NCI-H1694 treated with DMSO at 0.1 percent for 48 hours (cell line): ENCODE measurements at places on chromosomes 2 and 18.

DNA sequence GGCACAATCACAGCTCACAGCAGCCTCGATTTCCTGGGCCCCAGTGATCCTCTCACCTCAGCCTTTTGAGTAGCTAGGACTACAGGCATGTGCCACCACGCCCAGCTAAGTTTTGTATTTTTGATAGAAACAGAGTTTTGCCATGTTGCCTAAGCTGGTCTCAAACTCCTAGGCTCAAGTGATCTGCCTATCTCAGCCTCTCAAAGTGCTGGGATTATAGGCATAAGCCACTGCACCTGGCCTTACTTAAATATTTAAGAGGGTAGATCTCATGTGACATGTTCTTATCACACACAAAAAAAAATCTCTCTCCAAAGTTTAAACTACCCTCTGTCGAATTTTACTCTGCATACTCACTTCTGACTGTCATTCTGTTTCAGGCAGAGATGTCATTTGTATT is 75.4 kb upstream of the CHRNA1 start:
- no peak for DNase-seq

- no peak for DNase-seq
Measured at GRCh38 chr2:182210669-182211068, 216.2 kb downstream of the PDE1A start.

GRCh38 chr2:220915092-220915623 is 656.9 kb downstream of the EPHA4 start:
- no peak for DNase-seq

GRCh38 chr18:9106800-9107584 is 4.5 kb downstream of the NDUFV2 start:
- no peak for DNase-seq

DNA sequence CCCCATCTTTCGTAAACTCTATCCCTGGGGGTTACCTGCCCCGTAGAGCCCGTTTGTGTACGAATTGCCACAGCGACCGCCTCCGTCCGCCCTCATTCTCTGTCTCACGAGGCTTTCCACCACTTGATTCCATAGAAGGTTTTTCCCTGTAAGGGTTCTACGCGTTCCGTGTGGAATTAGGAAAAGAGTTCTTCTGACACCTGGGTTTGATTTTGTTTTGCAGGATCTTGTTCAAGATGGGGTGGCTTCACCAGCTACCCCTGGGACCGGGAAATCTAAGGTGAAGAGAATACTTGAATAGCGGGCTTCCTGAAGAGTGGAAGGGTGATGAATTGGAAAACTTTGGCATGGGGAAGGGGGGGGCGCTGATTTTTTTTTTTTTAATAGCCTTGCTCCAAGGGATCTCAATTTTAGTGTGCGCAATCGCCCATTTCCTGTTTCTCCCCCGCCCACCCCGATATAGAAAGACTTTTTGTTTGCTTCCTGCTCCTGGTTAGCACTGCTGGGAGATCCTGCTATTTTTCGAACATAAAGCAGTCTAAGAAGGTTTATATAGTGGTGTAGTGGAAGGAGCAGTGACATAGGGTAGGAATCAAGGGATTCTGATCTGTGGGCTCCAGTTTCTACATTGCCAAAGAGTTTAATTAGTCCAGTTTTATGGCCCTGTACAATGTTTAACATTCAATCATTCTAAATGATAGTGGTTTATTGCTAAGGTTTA is 564 bp downstream of the GCC2 start:
- no peak for DNase-seq

DNA sequence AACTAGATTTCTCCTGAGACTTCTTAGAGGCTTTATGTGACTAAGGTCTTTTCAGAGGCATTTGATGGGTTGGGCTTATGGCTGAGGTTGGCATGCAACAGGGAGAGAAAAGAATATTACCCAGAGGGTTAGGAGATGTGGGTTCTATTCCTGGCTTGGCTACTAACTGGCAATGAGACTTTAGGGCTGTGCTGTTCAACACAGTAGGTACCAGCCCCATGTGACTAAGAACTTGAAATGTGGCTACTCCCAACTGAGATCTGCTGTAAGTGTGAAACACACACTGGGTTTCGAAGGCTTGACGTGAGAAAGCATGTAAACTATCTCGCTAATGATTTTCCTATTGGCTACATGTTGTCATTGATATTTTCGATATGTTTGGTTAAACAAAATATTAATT is 324.9 kb upstream of the SLC14A2 start:
- DNase-seq = no peak

- DNase-seq = no peak
Measured at GRCh38 chr2:207892716-207893402, 123.2 kb upstream of the FZD5 start.

- no peak for DNase-seq
Measured at GRCh38 chr2:236752096-236752495, 182.5 kb downstream of the ACKR3 start.

GRCh38 chr2:186889101-186889879 is 40.3 kb upstream of the ZSWIM2 start:
- no peak for DNase-seq

- no peak for DNase-seq
Measured at GRCh38 chr2:209097168-209097567, 326.7 kb upstream of the MAP2 start.

GRCh38 chr2:232977438-232977971 is 35.6 kb downstream of the NGEF start:
- DNase-seq = no peak

- no peak for DNase-seq
Measured at GRCh38 chr2:156380117-156380645, 47.7 kb upstream of the NR4A2 start.

DNA sequence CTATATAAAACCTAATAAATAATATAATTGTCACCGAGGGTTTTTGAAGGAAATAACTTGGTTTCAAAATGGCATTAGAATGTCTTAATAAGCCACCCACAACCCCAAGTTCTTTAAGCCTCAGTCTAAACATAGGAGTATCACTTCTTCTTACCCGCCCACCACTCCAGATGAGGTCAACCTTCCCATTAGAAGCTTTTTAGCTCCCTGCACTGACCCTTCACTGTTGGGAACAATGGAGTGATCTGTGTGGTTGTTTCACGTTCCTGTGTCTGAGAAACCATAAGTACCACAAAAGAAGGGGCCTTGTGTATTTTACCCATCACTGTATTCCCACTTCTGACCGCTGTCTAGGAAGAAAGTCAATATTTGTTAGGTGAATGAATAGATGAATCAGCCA is 326.3 kb upstream of the ZNF521 start:
- no peak for DNase-seq

- DNase-seq = no peak
Measured at GRCh38 chr18:32420084-32420750, 50.5 kb downstream of the GAREM1 start.

DNA sequence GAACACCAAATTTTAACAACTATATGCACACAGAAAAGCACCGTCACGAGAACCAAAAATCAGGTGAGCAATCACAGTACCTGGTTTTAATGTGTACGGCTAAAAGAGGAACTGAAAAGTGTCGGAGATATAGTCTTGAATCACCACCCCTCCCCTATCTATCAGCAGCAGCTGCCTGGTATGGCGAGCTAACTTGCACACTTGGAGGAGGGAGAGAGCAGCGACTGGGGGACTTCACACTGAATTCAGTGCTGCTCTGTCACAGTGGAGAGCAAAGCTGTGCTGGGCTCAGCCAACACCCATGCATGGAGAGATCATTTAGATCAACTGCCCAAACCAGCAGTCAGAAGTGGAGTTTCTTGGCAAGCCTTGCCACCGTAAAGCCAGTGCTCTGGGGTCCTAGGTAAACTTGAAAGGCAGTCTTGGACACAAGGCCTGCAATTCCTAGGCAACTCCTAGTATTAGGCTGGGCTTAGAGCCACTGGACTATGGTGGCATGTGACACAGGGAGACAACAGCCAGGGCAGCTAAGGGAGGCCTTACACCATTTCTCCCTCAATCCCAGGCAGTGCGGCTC is 89.2 kb upstream of the CD226 start:
- no peak for DNase-seq

- DNase-seq = no peak
Measured at GRCh38 chr2:40628556-40628955, 176.7 kb upstream of the SLC8A1 start.

DNA sequence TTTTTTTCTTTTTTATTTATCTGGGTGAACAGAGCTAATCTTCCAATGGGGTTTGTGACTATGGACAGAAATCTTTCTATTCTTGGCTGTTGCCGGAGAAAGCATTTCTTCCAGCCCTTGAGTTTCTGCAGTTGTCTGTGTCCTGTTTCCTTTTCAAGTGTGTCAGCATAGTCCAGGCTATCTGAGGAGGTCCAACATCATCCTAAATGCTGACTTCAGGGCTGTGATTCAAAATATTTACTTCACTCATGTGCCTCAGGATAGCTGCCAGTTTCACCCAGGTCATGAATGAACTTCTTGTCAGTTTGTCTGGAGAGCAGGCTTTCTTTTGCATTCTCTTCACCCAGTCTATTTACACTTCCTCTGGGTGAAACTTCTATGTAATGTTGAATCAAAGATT is 27.9 kb downstream of the ITGAV start:
- no peak for DNase-seq

DNA sequence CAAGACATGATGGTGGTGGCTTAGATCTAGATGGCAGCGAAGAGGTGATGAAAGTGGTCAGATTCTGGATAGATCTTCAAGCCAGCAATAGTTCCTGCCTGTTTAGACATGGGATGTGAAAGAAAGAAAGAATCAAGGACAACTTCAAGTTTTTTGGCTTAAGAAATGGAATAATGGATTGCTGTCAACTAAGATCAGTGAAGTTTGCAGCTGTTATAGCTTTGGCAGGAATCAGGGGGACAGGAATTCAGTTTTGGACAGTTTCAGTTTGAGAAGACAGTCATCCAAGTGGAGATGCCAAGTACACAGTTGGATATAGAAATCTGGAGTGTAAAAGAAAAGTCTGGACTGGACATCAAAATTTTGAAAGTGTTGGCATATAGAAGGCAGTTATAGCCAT is 283.7 kb upstream of the PKDCC start:
- DNase-seq = no peak

DNA sequence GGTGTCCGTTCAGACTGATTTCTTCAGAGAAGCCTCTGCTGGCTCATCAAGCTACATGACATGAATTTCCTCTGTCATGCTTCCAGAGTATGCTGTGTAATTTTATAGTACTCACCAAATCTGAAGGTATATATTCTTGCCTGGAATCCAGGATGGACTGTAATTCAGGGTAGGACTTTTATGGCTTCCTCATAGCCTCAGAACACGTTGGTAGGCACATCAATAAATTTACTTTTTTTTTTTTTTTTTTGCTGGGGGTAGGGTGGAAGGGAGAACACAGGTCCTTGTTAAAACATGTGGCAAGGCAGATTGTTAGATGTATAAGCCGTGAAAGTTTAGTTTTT is 34.4 kb downstream of the MTA3 start:
- no peak for DNase-seq

DNA sequence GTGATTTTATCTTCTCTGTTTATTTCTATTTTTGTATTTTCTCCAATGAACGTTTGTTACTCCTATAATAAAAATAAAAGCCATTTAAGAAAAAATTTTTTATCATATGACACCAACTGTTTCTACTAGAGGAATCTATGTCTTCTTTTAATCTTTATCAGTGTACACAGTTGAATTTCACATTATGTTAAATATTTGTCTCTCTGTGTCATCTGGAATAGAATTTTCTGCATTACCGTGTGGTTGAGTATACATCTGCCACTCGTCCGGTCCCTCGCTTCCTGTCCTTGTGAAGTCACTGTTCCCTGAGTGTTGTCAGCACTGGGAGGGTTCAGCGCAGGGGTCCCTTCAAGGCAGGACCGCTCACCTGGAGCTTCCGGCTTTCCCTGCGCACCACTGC is 99.2 kb downstream of the LDLRAD4 start:
- no peak for DNase-seq

DNA sequence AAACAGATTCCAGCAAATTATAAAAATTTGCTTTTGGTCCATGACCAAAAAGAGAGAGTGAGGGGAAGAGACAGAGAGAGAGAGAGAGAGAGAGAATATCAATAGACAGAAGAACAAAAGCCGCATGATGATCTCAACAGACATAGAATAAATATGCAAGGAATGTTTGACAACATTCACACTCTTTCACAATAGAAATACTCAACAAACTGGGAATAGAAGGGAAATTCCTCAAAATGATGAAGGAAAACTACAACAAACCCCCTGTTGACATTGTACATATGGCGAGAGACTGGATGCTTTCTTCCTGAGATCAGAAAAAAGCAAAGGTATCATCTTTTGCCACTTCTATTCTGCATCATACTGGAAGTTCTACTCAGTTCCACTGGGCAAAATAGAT is 309.7 kb downstream of the RAD51AP2 start:
- DNase-seq = no peak

GRCh38 chr2:183093857-183094657 is 15.5 kb downstream of the DUSP19 start:
- DNase-seq = no peak

GRCh38 chr18:13494871-13495445 is 231.4 kb downstream of the FAM210A start:
- no peak for DNase-seq

GRCh38 chr2:158317642-158318041 is 138.9 kb downstream of the CCDC148 start:
- DNase-seq = no peak

DNA sequence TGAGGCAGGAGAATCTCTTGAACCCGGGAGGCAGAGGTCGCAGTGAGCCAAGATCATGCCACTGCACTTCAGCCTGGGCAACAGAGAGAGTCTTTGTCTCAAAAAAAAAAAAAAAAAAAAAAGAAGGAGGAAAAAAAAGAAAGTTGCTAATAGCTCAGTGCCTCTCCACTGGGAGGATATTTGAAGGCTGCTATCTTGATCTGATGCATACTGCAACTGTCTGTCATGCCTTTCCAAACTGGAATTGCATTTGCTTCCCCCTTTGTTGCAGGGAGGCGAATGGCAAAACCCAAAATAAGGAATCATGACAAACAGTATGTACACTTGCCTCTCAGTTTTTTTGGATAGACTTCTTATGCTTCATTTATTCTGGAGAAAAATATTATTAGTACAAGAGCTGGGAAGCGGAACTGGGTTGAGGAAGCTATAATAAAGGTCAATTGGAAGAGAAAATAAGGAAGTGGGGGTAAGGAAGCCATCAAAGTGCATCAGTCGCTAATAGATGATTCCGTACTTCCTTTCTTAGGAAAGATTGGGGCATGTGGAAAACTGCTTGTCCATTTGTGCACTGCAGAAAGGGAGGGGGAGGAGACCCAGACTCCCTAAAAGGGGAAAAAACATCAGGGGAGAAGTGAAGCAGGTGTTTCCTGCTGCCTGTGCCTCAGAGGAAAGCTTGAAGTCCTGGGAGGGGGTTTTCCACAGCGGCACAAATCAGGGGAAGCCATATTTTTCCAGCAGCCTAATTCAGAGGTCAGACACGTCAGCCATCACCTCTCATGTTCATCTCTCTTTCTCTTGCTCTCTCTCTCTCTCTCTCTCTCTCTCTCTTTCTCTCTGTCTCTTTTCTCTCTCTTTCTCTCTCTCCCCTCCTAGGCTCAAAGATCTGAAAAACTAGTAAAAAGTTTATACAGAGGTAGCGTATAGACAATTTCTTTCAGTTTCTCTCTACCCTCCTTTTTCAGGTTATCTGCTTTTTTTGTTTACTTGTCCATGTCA is 301.4 kb upstream of the TNP1 start:
- no peak for DNase-seq
